ENCODE measurements at places on chromosomes 5 and 9.

DNA sequence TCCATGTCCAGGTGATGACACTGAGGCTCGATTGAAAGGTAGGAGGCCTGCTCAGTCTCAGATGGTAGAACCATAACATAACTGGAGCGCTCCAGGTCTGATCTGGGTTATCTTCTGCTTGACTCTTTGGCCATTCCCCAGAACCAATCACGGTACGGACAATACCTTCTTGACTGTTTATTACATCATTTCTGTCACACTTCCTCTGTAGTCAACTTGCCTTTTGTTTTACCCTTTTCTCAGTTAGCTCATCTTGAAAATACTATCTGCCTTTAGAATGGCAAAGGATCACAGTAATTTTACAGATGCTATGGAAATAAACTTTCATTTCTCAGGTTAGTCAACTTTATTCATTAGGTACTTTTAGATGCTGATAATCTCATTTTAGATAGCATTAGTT lies 22.4 kb downstream of the GLRA1 start:
- DNase-seq, result no peak

GRCh38 chr5:166436872-166437271 lies 1854.6 kb upstream of the WWC1 start:
- DNase-seq, result no peak

DNA sequence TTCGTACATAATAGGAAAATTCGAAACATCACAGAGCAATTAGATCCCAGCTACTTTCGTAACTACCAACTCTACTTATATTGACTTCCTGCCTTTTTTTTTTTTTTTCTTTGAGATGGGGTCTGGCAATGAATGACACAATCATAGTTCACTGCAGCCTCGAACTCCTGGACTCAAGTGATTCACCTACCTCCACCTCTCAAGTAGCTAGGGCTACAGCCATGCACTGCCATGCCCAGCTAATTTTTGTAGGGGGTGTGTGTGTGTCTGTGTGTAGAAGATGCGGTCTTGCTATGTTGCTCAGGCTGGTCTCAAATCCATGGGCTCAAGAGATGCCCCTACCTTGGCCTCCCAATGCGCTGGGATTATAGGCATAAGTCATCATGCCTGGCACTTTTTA lies 5.8 kb upstream of the PAIP2 start:
- DNase-seq, result no peak

DNA sequence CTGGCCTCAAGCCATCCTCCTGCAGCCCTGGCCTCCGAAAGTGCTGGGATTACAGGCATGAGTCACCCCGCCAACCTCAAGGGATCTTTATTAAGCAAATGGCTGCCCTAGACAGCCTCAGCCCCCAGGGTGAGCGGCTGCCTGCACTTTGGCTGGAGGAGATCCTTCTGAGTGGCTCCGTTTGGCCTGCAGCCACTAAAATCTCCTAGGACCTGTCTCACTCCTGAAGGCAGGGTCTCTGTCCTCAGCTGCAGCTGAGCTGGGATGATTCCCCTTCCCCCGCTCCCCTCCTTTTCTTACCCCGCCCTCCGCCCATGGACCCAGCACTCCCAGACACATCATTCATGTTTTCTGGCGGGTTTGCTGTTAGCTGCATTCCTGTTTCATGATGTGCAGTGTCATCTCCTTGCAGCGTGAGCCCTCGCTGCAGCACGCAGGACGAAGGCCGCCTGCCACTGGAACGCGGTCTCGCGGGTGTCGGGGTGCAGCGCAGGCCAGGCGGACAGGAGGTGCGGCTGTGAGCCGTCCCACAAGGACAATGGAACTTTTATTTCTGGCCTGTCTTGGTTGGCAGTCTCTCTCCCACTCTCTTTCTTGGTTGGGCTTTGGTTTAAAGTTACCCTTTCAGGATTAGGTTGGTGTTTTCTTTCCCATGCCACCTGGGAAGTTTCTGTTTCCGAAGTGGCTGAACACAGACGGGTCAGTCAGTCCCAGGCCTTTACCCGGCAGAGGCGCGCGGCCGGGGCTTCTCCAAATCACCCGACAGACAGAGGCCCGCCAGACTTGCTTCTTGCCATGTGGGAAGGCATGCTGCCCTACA lies 137.1 kb downstream of the FOXD1 start:
- no peak for DNase-seq

- no peak for DNase-seq
Measured at GRCh38 chr9:33167972-33168461, 881 bp upstream of the B4GALT1 start.

DNA sequence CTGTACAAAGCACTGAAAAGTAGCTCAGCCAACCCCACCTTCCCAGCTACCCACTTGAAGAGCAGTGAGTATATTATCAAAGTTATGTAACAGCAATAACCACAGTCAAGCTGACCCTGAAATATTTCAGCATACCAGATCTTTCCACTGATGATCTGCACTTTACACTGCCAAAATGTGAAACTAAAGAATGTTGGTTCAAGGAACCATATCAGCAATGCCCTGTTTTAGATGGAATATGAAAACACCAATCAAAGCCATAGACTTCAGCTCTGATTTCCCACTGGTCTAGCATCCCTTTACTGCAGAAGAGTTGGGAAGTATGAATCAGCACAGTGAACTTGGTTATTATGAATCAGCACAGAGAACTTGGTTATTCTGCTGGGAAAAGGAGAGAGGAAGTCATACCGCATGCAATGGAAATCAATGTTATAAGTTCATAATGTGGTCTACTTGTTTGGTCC lies 20.0 kb downstream of the CEMIP2 start:
- DNase-seq, result no peak

GRCh38 chr9:108994695-108995094 lies 18.6 kb downstream of the CTNNAL1 start:
- no peak for DNase-seq
